ENCODE measurements at places on chromosomes 2 and 18. TPM values are rescaled to one million over a fixed set of nuclear protein-coding genes. Genes with fewer than 3 reads are reported as not detected.

- H3K4me3 ChIP-seq, result no peak overlapping the region
- no peak overlapping the region for H3K27ac ChIP-seq
- peaks cover 6% of the 10 kb centered on the region for H3K36me3 ChIP-seq
- no peaks in the 10 kb centered on the region for H3K4me1 ChIP-seq
- DNase-seq, result no peak
Observed at GRCh38 chr2:108806371-108807113, 20.0 kb downstream of the CCDC138 start.

Gene XRCC5
- 265 TPM for total RNA-seq

Gene EIPR1
- total RNA-seq, result 28.2 TPM

GRCh38 chr2:215773728-215774127, 239.6 kb downstream of the MREG start:
- no peaks in the 10 kb centered on the region for H3K36me3 ChIP-seq
- H3K4me1 ChIP-seq, result no peaks in the 10 kb centered on the region
- no peak for DNase-seq
- no peaks in the 10 kb centered on the region for H3K27me3 ChIP-seq
- H3K27ac ChIP-seq, result no peak overlapping the region

DNA sequence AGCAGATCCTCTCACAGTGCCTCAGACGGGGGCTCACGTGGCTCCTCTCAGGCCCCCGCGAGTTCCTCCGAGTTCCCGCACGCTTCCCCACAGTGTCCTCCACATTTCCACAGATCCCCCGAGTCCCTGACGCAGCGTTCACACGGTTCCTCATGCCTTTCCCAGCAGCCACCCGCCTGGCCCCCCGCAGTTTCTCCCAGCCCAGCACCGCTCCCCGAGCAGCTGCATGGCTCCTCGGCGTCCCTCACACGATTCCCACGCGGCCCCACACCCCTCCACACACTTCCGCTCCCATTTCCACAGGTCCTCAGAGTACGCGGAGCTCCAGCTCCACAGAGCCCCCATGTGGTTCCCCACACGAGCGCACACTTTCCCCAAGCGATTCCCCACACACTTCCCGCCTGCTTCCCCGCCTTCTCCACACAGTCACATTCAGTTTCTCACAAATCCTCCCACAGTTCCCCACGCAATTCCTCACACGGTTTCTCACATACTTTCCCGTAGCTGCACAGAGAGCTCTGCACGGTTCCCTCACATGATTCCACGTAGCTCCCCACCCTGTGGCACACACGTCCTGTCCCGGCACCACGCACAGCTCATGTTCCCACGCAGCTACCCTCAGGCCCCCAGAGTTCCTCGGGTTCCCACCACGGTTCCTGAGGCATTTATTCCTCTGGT, 39.9 kb downstream of the KIF1A start:
- peak; percentile 34 for DNase-seq
- H3K4me1 ChIP-seq, result no peaks in the 10 kb centered on the region
- H3K36me3 ChIP-seq, result no peaks in the 10 kb centered on the region
- no peak overlapping the region for H3K4me3 ChIP-seq

Gene PROC
- total RNA-seq, result 5.9 TPM

Gene RFX8
- 0.28 TPM for total RNA-seq

Gene SLC9A2
- 5.9 TPM for total RNA-seq

DNA sequence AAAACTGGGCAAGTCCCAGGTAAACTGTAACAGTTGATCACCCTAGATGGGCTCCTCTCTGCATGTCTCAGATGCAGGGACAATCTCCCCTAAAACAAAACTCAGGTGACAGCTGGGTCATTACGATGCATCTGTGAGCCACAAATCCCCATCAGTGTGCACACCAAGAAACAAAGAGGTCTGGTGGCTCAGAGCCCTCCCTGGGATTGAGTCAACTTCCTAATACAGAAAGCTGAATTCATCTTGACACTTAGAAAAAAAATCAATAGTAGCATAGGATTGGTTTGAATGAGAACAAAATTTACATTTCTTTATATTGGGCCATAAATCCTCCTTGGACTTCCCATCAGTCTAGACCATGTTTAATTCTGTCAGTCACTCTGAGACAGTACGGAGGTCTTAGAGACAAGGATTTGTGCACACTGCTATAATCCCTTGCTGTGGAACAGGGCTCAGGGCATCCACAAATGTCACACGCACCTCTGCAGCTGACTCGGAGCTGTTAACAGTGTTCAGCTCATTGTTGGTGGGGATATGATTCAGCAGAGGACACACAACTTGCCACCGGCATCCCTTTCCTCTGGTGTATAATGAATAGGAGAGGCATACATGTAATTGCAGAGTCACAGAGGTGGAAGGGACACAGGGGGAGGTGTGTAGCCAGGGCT, 44.5 kb upstream of the DAPL1 start:
- H3K4me1 ChIP-seq, result no peaks in the 10 kb centered on the region
- no peaks in the 10 kb centered on the region for H3K27me3 ChIP-seq
- DNase-seq, result no peak
- no peak overlapping the region for H3K27ac ChIP-seq
- H3K4me3 ChIP-seq, result no peak overlapping the region

Gene COX7A2L
- total RNA-seq, result 90.2 TPM

Gene GAREM2
- 3.2 TPM for total RNA-seq

Gene FBXO48
- 1.3 TPM for total RNA-seq

GRCh38 chr2:233331536-233331935, 22.8 kb upstream of the DGKD start:
- H3K4me3 ChIP-seq, result no peak overlapping the region
- no peaks in the 10 kb centered on the region for H3K4me1 ChIP-seq
- H3K36me3 ChIP-seq, result no peaks in the 10 kb centered on the region
- no peaks in the 10 kb centered on the region for H3K27me3 ChIP-seq
- no peak overlapping the region for H3K27ac ChIP-seq

DNA sequence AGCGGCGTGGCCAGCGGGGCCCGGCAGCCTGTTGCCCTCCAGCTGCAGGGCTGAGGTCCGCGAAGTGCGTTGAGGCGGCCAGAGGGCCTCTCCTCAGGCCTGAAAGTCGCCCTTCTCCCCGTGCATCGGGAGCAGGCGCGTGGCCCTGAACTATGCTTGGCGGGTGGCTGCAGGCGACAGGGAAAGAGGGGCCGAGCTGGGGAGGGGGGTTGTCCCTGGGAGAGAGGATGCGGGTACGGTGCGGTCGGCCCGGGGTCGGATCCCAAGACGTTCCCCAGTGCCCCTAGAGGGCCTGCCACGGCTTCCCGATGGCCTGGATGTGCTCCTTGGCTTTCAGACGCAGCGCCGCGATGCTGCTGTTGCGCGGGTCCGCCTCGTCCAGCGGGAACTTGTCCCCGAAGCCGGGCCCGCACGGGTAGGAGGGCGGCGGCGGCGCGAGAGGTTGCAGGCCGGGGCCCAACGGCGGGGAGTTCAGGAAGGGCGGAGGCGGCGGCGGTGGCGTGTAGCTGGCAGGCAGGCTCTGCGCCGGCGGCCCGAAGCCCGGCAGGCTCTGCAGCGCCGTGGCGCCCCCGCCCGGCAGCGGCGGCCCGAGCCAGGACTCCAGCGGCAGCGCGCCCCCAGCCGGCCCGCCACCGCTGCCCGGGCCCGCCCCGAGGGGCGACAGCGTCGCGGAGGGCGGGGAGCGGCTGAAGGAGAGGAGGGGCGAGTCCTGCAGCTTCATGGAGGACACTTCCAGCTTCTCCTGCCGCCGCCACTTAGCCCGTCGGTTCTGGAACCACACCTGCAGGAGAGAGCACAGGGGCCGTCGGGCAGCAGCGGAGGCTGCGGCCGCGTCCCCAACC, 4.3 kb downstream of the RAX start:
- H3K27me3 ChIP-seq, result peaks cover 79% of the 10 kb centered on the region
- H3K4me3 ChIP-seq, result no peak overlapping the region
- no peaks in the 10 kb centered on the region for H3K36me3 ChIP-seq
- DNase-seq, result peak; percentile 73
- H3K4me1 ChIP-seq, result peaks cover 2% of the 10 kb centered on the region
- no peak overlapping the region for H3K27ac ChIP-seq

Gene MLPH
- total RNA-seq, result 9.6 TPM

GRCh38 chr18:25560369-25560768, 208.4 kb upstream of the ZNF521 start:
- no peaks in the 10 kb centered on the region for H3K27me3 ChIP-seq
- DNase-seq, result no peak
- no peaks in the 10 kb centered on the region for H3K4me1 ChIP-seq
- no peak overlapping the region for H3K4me3 ChIP-seq
- no peaks in the 10 kb centered on the region for H3K36me3 ChIP-seq

DNA sequence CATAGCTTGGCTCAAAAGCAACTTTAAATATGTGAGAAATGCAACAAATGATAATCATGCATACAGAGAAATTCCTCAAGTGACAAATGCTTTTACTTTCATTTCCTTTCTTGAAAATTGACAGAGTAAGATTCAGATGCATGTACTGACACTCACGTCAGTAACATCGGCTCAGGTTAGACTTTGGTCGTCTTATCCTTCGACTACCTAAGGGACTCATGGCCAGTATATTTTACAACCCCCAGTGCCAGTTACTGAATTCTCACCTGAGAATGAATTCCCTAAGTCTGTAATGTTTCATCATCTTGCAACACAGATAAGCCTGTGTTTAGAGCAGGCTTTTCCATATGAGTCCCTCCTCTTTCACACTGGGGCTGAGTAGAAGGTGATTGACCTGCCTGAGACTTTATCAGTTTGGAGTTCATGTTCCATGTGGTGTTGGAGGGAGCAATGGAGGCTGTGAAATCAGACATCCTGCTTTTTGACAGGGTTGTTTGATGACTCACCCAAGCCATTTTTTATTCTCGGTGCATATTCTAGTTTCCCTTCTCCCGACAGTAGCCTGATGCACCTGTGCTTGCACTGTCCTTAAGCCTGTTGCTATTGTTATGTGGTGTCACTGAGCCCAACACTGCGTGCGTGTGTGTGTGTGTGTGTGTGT, 30.5 kb upstream of the ATP8B1 start:
- H3K36me3 ChIP-seq, result no peaks in the 10 kb centered on the region
- no peak for DNase-seq
- H3K4me3 ChIP-seq, result no peak overlapping the region
- H3K27me3 ChIP-seq, result no peaks in the 10 kb centered on the region
- no peak overlapping the region for H3K27ac ChIP-seq
- no peaks in the 10 kb centered on the region for H3K4me1 ChIP-seq

Gene KCNK3
- 8.1 TPM for total RNA-seq

Gene SLC14A1
- total RNA-seq, result 8.5 TPM

DNA sequence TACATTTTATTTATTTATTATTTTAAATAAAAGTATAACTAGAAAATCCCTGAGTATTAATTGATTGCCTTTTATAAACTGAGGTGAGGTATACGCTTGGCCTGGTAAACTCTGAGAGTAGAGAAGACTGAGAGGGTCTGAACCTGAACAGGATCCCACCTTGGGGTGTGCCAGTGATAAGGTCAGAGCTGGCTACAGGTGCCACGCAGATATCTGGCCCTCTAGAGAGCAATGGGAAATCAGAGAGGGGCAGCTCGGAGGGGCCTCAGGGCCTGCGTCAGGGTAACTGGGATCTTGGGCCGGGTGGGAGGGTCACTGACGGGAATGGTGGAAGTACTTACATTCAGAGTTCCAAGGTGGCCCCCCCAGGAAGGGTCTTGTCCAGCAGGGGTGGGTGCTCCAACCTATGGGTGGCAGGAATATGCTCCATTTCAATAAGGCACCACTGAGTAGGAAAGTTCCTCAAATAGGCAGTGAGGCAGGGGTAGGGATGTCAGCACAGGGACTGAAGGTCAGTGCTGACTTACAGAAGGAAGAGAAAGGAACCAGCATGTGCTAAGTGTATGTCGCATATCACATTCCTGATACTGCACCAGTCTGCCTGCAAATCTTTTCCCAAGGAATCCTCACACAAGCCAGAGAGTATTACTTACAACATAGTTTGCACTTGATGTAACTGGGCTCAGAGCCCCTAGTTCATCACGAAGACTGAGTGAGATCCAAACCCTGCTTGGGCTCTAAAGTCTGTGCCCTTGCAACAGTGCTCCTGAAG, 706.0 kb upstream of the RAB6C start:
- DNase-seq, result no peak
- no peaks in the 10 kb centered on the region for H3K27me3 ChIP-seq
- no peaks in the 10 kb centered on the region for H3K4me1 ChIP-seq
- no peak overlapping the region for H3K27ac ChIP-seq
- no peaks in the 10 kb centered on the region for H3K36me3 ChIP-seq

DNA sequence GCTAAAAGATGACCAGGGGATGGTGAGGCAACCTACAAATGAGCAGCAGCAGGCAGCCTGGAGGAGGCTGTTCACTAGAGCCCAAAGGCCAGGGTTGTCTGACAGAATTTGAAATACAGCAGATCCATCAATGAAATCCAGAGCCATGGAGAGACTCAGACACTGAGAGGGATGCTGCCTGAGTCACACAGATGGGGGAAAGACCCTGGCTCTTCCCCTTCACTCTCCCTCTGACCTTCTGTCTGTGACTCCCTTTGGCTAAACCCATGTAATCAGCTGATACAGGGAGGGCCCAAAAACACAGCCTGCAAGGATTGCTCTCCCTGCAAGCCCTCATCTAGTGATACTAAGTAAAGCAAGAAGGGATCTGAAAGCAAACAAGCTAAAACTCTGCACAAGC, 166.5 kb upstream of the SPOPL start:
- H3K27ac ChIP-seq, result no peak overlapping the region
- H3K4me1 ChIP-seq, result no peaks in the 10 kb centered on the region
- H3K4me3 ChIP-seq, result no peak overlapping the region
- H3K27me3 ChIP-seq, result no peaks in the 10 kb centered on the region
- no peak for DNase-seq

GRCh38 chr2:50529600-50530218, 502.2 kb downstream of the NRXN1 start:
- no peaks in the 10 kb centered on the region for H3K4me1 ChIP-seq
- no peak overlapping the region for H3K27ac ChIP-seq
- no peak for DNase-seq
- H3K4me3 ChIP-seq, result no peak overlapping the region
- no peaks in the 10 kb centered on the region for H3K27me3 ChIP-seq

- H3K36me3 ChIP-seq, result no peaks in the 10 kb centered on the region
- H3K27ac ChIP-seq, result no peak overlapping the region
- H3K4me1 ChIP-seq, result no peaks in the 10 kb centered on the region
- no peak overlapping the region for H3K4me3 ChIP-seq
Observed at GRCh38 chr2:188786368-188786841, 187.8 kb upstream of the COL3A1 start.

DNA sequence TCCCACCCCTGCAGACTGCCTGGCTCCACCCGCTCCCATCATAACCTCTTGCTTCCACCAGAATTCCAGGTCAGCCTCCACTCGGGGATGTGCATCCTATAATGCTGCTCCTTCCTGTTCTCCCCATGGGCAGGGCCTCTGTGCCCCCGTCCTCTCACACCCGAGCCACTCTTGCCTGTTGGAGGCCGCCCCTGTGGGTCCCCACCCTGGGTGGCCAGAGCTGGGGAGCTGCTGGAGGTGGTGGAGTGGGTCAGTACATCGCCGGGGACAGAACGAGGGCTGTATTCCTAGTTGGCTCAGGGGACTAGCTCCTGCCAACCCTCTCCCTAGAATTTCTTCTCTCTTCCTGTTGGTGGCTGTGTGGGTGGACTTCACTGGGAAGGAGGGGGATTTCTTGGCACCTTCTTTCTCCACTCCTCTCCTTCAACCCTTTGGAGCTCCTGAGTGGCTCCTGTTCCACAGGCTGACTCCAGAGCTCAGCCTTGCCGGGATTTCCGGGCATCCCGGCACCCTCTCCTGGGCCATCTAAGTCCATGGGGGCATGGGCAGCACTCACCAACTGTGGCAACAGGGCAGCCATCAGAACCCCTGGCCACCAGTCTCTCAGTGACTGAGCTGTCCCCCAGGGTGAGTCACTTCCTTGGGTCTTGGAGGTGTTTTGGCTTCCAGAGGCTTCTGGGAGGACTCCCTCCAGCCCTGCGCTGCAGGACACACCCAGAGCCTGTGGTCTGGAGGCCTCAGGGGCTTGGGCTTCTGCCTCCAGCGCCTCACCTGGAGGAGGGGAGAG, 88.2 kb upstream of the MCFD2 start:
- H3K4me3 ChIP-seq, result no peak overlapping the region
- DNase-seq, result no peak
- no peaks in the 10 kb centered on the region for H3K27me3 ChIP-seq
- no peak overlapping the region for H3K27ac ChIP-seq
- no peaks in the 10 kb centered on the region for H3K36me3 ChIP-seq
- peaks cover 26% of the 10 kb centered on the region for H3K4me1 ChIP-seq

Gene GPR75
- 2.4 TPM for total RNA-seq
